ENCODE measurements at places on chromosomes 3 and 15.

DNA sequence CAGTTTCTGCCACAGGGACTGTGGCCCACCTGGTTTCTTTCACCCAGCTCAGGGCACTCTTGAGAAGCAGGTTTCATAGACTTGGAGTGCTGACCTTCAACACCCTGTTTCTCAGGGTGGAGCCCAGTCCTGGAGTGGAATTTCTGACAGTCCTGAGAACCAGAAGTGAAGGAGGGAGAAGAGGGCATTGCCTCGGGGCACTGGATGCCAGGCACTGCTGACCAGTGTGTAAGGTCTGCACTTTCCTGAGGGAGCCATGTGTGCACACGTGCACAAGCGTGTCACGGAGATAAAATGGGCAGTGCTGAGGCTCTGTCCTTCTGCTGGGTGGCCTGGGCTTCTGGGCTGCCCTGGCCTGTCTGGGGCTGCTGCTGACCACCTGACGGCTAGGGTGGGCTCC, 118.5 kb downstream of the SEC22A start:
- H3K4me3 ChIP-seq = no peak overlapping the region
- H3K27ac ChIP-seq = no peak overlapping the region
- H3K27me3 ChIP-seq = peaks cover 7% of the 10 kb centered on the region
- no peak for DNase-seq
- no peaks in the 10 kb centered on the region for H3K36me3 ChIP-seq
- H3K4me1 ChIP-seq = peaks cover 12% of the 10 kb centered on the region

- DNase-seq = no peak
- H3K4me1 ChIP-seq = no peaks in the 10 kb centered on the region
- H3K27me3 ChIP-seq = no peaks in the 10 kb centered on the region
- no peak overlapping the region for H3K4me3 ChIP-seq
- no peak overlapping the region for H3K27ac ChIP-seq
- H3K36me3 ChIP-seq = no peaks in the 10 kb centered on the region
Measured at GRCh38 chr3:112904786-112905185, 58.1 kb upstream of the CD200R1L start.

- H3K27ac ChIP-seq = no peak overlapping the region
- H3K4me1 ChIP-seq = peaks cover 11% of the 10 kb centered on the region
- no peaks in the 10 kb centered on the region for H3K27me3 ChIP-seq
- H3K4me3 ChIP-seq = no peak overlapping the region
- H3K36me3 ChIP-seq = peaks cover 21% of the 10 kb centered on the region
Measured at GRCh38 chr3:157351981-157352380, 84.7 kb upstream of the PTX3 start.

DNA sequence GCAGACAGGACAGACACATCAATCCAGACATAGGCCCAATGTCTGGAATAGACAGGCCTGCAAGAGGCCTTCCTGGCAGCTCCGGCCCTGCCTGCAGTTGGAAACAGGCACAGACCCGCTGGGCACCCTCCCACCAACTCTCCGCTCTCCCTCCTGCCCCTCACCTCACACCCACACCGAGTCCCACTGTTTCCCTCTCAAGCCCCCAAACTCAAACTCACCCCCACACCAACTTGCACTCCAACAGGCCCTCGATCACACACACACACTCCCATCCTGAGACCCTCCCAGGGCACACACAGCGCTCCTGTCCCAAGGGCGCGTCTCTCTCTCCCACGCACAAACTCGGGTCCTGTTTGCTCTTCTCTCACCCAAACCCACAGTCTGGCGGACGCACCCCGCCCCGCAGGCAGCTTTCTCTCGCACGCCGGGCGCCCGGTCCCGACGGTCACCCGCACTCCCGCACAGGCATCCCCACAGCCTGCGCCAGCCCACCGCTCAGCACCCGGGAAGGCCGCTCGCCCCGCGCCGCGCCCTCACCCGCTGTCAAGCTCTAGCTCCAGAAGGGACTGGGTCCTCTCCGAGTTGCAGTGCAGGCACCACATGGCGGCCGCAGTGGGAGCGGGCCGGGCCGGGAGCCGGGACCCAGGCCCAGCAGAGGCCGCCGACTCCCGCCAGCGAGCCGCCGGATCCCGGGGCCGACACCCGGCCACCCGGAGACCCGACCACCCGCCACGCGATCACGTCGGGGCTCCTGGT, 106.2 kb downstream of the IQSEC1 start:
- H3K4me3 ChIP-seq = peak overlapping the region; percentile 95
- H3K36me3 ChIP-seq = no peaks in the 10 kb centered on the region
- H3K27ac ChIP-seq = peak overlapping the region; percentile 96
- peak; percentile 32 for DNase-seq

DNA sequence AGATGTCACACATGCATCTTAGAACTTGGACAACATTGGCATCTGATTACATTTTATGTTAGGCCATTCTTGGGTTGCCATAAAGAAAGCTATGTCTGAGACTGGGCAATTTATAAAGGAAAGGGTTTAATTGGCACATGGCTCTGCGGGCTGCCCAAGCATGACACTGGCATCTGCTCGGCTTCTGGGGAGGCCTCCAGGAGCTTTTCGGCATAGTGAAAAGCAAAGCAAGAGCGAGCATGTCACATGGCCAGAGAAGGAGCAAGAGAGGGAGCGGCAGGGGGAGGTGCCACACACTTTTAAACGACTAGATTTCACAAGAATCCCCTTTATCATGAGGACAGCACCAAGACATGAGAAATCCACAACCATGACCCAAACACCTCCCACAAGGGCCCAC, 11.3 kb downstream of the RYR3 start:
- H3K27ac ChIP-seq = no peak overlapping the region
- DNase-seq = no peak
- H3K4me1 ChIP-seq = no peaks in the 10 kb centered on the region
- H3K4me3 ChIP-seq = no peak overlapping the region
- H3K27me3 ChIP-seq = peaks cover 25% of the 10 kb centered on the region

DNA sequence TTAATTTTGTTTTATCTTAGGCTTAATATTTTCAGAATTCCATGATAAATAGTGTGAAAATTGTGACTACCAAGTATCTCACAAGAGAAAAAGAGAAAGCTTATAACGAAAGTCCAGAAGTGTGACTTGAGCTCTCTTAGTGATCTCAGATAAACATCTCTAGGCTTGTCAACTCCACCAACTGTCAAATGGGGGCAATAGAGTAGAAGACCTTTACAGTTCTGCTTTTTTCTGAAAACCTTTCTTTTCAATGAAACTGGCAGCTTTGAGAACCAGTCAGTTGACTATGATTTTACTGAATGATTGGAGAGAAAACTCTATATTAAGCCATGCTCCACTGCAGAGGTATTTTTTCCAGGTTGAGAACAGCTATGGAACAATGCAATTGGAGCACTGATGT, 119.2 kb upstream of the TP63 start:
- H3K4me1 ChIP-seq = peaks cover 22% of the 10 kb centered on the region
- no peak for DNase-seq
- no peak overlapping the region for H3K27ac ChIP-seq
- no peak overlapping the region for H3K4me3 ChIP-seq
- H3K36me3 ChIP-seq = no peaks in the 10 kb centered on the region

GRCh38 chr3:176953106-176954060, 243.9 kb downstream of the TBL1XR1 start:
- DNase-seq = no peak
- H3K36me3 ChIP-seq = no peaks in the 10 kb centered on the region
- H3K27ac ChIP-seq = no peak overlapping the region

GRCh38 chr3:7545334-7545733, 684.4 kb downstream of the GRM7 start:
- DNase-seq = no peak
- no peak overlapping the region for H3K27ac ChIP-seq
- H3K4me3 ChIP-seq = no peak overlapping the region
- no peaks in the 10 kb centered on the region for H3K4me1 ChIP-seq

DNA sequence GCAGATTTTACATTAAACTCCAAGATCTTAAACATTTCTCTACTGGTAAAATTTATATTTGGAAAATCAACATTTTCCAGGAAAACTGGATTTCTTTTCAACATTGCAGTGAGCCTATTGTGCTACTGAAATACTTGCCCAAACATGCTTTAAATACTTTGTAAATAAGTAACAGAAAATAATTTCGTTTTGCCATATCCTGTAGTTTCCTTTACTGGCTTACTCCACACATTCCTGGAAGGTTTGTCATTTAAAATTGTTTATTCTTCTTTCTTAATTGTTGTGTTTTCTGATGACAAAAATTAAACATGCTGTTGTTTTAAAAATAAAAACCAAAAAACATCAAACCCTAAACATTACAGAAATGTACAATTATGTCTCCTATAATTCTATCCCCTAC, 22.0 kb downstream of the ACAD11 start:
- H3K27ac ChIP-seq = no peak overlapping the region
- DNase-seq = no peak
- no peaks in the 10 kb centered on the region for H3K4me1 ChIP-seq
- no peak overlapping the region for H3K4me3 ChIP-seq

- no peaks in the 10 kb centered on the region for H3K36me3 ChIP-seq
- no peak for DNase-seq
- no peaks in the 10 kb centered on the region for H3K4me1 ChIP-seq
- H3K27me3 ChIP-seq = peaks cover 3% of the 10 kb centered on the region
- H3K27ac ChIP-seq = no peak overlapping the region
- H3K4me3 ChIP-seq = no peak overlapping the region
Measured at GRCh38 chr3:73411993-73412392, 212.7 kb downstream of the PDZRN3 start.

- no peaks in the 10 kb centered on the region for H3K27me3 ChIP-seq
- H3K4me1 ChIP-seq = peaks cover 9% of the 10 kb centered on the region
- no peak overlapping the region for H3K27ac ChIP-seq
- no peak for DNase-seq
Measured at GRCh38 chr3:34284959-34285826, 486.8 kb downstream of the PDCD6IP start.

- DNase-seq = peak; percentile 62
- peaks cover 39% of the 10 kb centered on the region for H3K27me3 ChIP-seq
- H3K4me1 ChIP-seq = peaks cover 29% of the 10 kb centered on the region
- peak within 1 kb of the TSS; percentile 91 for H3K27ac ChIP-seq
Measured at GRCh38 chr3:192917404-192918274, at the start of gene MB21D2. Gene MB21D2 (minus strand): TSS chr3:192917856. CDS start chr3:192917840, 16 bp downstream.

GRCh38 chr15:43144512-43144911, 11.1 kb downstream of the TMEM62 start:
- no peak overlapping the region for H3K4me3 ChIP-seq
- H3K27me3 ChIP-seq = no peaks in the 10 kb centered on the region
- H3K4me1 ChIP-seq = no peaks in the 10 kb centered on the region

DNA sequence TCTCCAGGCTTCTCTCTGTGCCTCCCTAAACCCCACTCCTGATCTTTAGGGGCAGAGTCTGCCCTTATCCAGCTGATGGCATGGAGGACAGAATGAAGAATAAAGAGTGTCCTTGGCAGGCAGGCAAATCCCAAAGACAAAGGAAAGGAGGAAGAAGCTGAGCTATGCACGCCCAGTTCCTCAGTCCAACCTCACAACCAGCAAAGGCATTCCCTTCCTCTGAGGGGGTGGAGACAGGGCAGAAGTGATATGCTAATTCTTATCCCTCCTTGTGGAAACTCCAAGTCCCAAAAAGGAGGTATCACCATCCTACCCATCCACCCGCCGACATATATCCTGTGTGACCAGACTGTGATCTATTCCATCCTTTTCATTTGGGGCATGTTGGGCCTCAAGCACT, 10.5 kb upstream of the CCDC54 start:
- no peaks in the 10 kb centered on the region for H3K36me3 ChIP-seq
- no peaks in the 10 kb centered on the region for H3K4me1 ChIP-seq
- DNase-seq = no peak
- H3K27me3 ChIP-seq = no peaks in the 10 kb centered on the region
- no peak overlapping the region for H3K27ac ChIP-seq

- no peak for DNase-seq
- H3K4me3 ChIP-seq = no peak overlapping the region
- H3K27ac ChIP-seq = no peak overlapping the region
- H3K27me3 ChIP-seq = peaks cover 71% of the 10 kb centered on the region
Measured at GRCh38 chr15:89494031-89494430, 2.4 kb downstream of the RHCG start.

GRCh38 chr3:127723011-127723567, 50.3 kb downstream of the ABTB1 start:
- no peak overlapping the region for H3K4me3 ChIP-seq
- no peak for DNase-seq
- H3K27ac ChIP-seq = no peak overlapping the region
- no peaks in the 10 kb centered on the region for H3K27me3 ChIP-seq
- H3K36me3 ChIP-seq = peaks cover 9% of the 10 kb centered on the region

DNA sequence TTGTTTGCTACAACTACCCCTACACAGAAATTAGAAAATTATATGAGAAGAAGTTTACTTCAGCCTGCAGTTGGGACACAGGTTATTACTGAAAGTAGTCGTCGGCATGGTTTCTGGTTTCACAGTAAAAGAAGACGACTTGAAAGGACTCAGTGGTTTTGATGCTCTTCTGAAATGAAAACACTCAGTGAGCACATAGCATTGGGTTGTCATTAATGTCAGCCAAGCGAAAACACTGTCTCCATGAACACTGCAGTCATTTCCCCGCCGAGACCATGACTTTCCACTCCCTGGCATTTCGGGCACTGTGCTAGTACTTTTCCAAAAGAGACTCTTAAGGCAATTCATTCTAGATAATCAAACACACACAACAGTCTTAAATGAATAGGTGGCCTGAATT, 69.2 kb upstream of the ICE2 start:
- H3K4me3 ChIP-seq = no peak overlapping the region
- H3K27me3 ChIP-seq = no peaks in the 10 kb centered on the region
- H3K4me1 ChIP-seq = no peaks in the 10 kb centered on the region
- H3K27ac ChIP-seq = no peak overlapping the region
- no peaks in the 10 kb centered on the region for H3K36me3 ChIP-seq

- H3K27me3 ChIP-seq = no peaks in the 10 kb centered on the region
- no peak overlapping the region for H3K4me3 ChIP-seq
- H3K4me1 ChIP-seq = peaks cover 9% of the 10 kb centered on the region
- H3K27ac ChIP-seq = no peak overlapping the region
- H3K36me3 ChIP-seq = no peaks in the 10 kb centered on the region
Measured at GRCh38 chr3:124634210-124635168, 95.8 kb upstream of the UMPS start.

GRCh38 chr3:113825090-113825489, 13.5 kb upstream of the GRAMD1C start:
- no peak for DNase-seq
- H3K27ac ChIP-seq = no peak overlapping the region
- no peak overlapping the region for H3K4me3 ChIP-seq
- H3K36me3 ChIP-seq = no peaks in the 10 kb centered on the region

DNA sequence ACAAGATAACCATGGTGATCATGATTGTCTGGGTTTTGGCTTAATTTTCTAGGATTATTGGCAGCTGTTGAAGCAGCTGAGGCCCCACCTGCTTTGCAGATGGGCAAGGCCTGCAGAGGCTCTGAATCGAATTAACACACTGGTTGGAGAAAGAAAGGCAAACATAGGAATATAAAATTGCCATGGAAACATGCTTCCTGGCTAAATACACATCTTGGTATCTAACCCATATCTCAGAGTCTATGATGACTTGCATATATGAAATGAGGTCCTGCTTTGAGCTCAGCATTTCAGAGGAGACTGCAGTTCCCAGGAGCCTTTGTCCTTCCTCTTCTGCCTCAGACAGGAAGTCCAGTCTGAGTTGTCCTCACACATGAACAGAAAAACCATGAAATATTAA, 24.3 kb upstream of the SV2B start:
- H3K36me3 ChIP-seq = no peaks in the 10 kb centered on the region
- peaks cover 43% of the 10 kb centered on the region for H3K27me3 ChIP-seq
- H3K27ac ChIP-seq = no peak overlapping the region
- DNase-seq = no peak
- no peaks in the 10 kb centered on the region for H3K4me1 ChIP-seq

GRCh38 chr15:91867581-91868026, 14.1 kb downstream of the SLCO3A1 start:
- H3K4me1 ChIP-seq = peaks cover 6% of the 10 kb centered on the region
- H3K4me3 ChIP-seq = no peak overlapping the region
- no peak for DNase-seq
- H3K27ac ChIP-seq = no peak overlapping the region
